Activated CD8-positive, alpha-beta memory T cell treated with anti-CD3 and anti-CD28 coated beads for 1 hour (primary cell): ENCODE measurements at places on chromosomes 3 and 15.

- DNase-seq, result no peak
Measured at GRCh38 chr15:78854833-78855372, 17.8 kb upstream of the MORF4L1 start.

- DNase-seq, result no peak
Measured at GRCh38 chr3:42349765-42350594, 60.4 kb downstream of the LYZL4 start.

GRCh38 chr3:144409319-144409718 lies 437.7 kb downstream of the DIPK2A start:
- DNase-seq, result no peak

DNA sequence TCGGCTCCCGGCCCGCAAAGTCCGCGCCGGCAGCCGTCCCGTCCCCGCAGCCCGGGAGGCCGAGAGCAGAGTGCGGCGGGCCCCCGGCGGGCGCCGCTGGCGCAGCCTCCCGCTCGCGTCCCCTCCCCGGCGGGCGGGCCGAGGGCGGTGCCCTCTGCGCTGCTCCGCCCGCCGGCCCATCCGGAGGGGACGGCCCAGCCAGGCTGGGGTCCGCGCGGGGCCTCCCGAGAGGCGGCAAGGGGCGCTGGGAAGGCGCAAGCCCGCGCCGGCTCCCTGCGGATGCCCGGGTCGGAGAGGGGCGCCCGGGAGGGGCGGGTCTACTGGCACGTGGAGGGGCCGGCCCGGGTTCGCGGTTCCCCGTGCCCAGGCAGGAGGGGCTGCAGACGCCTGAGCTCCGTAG lies at the start of the genes CLCN2 and POLR2H:
Gene CLCN2, minus strand, starts transcription at position 74 of the 400 bp plus-strand sequence. CDS start 126 bp downstream, outside the sequence.
Gene POLR2H, plus strand, starts transcription at position 179 of the 400 bp plus-strand sequence. CDS start 1,783 bp downstream, outside the sequence.
- no peak for DNase-seq

GRCh38 chr15:34582461-34583371 lies 735 bp downstream of the GOLGA8B start:
- peak; percentile 14 for DNase-seq

DNA sequence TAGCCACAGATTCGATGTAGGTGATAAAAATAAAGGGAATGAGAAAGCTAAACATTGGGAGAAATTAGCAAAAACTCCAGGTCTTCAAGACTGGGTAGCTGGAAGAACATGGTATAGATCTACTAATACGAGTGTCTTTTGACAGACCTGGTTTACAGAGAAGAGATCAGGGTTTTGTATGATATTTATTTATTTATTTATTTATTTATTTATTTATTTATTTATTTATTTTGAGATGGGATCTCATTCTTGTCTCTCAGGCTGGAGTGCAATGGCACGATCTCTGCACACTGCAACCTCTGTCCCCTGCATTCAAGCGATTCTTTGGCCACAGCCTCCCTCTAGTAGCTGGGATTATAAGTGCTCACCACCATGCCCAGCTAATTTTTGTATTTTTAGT lies 448.4 kb downstream of the CNTN4 start:
- no peak for DNase-seq

- no peak for DNase-seq
Measured at GRCh38 chr3:26293329-26293844, 329.2 kb upstream of the LRRC3B start.

DNA sequence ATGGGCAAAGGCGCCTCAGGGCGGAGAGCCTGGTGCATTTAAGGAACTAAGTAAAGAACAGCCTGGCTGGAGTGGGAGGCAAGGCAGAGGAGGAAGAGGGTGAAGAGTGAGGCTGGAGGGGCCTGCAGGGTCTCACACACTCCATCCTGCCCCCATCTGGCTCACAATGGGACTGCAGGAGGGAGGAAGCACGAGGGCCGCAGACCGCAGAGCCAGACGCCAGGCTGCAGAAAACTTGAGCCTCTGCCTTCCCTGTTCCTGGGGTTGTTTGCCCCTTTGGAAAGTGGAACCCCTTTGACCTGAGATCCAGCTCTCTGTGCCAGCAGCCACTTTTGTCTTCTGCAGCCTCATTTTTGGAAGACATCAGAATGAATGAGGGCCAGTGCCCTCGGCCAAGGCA lies 138.0 kb downstream of the SRGAP3 start:
- no peak for DNase-seq

- peak; percentile 14 for DNase-seq
Measured at GRCh38 chr3:53254509-53255422, 1.1 kb downstream of the TKT start.

DNA sequence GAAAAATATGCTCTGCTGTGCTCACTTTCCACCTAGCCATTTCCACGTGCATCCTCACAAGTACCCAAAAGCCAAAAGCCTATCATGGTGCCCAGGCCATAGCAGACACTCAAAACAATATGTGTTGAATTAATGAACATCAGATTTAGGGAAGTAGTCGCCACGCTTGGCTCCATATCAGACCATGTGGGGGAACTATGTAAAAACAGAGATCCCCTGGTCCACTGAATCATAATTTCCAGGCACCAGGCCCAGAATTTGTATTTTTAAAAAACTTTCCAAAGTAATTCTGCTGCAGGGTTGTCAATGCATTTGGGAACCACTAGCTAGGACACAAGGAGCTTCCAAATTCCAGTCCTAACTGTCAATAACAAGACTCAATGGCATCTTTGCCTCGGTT lies 77.3 kb downstream of the CNTN3 start:
- no peak for DNase-seq

DNA sequence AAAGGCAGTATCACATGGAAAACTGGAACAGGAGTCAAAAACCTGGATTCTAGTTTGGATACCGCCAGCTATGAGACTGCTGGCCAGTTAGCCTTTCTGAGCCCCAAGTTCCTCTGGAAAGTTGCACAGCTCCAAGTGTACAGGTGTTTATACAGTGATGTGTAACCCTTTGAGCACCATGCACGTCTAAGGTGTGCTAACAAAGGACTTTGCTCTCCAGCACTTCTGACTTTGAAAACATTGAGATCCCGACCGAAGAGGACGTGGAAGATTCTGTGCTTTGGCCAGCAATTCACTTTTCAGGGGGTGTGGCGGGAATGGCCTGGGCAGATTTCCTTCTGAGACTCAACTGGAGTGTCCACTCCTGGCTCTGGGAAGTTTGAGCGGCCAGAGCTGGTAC lies 45.8 kb upstream of the UMPS start:
- no peak for DNase-seq

DNA sequence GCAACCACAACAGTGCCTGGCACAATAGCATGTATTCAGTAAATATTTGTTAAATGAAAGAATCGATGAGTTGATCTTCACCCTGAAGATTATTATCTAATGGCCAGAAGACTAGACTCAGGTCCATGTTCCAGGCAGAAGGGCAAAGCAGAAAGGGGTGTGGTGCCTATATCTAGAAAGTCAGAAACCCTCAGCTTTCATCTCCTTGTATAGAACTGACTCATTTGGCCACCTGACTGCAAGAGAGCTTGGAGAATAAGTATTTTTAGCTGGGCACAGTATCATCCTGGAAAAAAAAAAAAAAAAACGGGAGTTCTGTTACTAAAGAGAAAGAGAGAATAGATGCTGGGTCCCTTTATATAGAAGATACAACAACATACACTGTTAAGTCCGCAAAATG lies 69.7 kb upstream of the SPRED1 start:
- no peak for DNase-seq

DNA sequence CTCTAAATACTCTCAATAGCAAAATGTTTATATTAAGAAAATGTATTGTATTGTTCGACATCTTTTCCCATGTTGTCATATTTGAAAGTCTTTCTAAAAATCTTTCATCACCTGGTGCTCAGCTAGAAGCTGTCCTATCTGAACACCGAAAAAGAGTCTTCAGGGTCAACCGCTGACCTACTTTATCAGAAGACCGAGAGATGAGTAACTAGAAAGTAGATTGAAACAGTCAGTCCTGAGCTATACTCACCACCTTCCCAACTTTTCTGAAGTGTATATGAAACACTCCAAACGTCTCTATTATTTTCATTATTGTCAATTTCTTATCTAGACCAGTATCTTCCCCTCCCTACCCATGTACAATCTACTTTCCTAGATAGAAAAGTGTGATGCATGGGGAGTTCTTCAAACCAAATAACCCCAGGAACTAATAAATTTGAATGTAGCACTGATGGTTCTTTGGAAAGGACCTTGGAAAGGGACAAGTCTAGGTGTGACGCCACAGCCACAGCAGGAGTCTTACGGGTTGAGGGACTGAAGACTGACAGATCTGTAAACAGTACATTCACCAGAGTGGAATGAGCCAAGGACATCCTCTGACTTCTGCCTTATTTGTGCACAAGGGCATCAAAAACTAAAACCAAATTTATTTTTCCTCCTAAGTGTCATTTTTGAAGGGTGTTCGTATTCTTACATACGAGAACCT lies 58.6 kb downstream of the TMOD3 start:
- DNase-seq, result no peak

DNA sequence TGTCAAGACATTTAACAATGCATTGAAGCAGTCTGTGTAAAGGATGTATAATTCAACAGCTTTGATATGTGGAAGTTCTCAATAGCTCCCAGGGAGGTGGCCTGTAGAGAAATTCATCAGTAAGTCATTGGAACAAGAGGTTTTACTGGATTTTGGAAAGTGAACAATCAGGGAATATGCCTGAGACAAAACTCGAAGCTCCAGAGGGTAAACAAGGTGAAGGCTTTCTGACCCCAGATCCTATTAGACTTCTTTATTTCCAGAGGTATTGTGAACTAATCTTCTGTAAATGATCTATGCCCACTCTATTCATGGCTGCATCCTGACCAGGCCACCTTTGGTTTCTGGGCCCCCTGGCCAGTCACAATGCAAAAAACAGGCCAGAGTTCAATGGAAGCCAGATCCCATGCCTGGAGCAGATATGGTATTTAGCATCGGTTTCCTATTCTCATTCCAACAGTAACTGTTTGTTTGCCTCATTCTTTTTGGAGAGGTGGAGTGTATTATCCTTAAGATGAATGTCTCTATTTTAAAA lies 177.3 kb downstream of the SATB1 start:
- no peak for DNase-seq

DNA sequence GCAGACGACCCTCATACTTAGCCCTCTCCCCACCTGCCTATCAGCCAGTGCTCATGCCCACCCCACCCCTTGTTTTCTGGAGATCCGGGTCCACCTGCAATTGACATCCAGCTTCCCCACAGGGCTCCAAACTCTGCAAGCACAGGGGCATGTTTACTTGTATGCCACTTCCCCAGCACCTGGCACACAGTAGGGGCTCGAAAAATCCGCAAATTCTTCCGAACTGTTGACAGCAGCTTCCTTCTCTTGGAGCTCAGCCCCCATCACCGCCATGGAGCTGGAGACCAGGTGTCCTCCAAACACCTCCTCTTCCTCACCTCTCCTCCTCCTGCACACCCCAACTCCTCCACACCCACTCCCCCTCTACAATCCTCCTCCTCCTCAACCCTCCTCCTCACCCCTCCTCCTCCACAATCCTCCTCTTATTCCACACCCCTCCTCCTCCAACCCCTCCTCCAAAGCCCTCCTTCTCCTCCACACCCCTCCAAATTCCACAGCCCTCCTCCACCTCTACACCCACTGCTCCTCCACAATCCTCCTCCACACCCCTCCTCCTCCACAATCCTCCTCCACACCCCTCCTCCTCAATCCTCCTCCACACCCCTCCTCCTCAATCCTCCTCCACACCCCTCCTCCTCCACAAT lies 70.4 kb upstream of the BLM start:
- DNase-seq, result no peak

- no peak for DNase-seq
Measured at GRCh38 chr15:97849183-97849582, 111.3 kb upstream of the ARRDC4 start.
